Activated B cell treated with CpG ODN at 0.5 μM for 24 hours (primary cell): ENCODE measurements at places on chromosomes 16 and 17.
A peak's percentile ranks its signal among the peaks of the same experiment; 100 is the strongest.

DNA sequence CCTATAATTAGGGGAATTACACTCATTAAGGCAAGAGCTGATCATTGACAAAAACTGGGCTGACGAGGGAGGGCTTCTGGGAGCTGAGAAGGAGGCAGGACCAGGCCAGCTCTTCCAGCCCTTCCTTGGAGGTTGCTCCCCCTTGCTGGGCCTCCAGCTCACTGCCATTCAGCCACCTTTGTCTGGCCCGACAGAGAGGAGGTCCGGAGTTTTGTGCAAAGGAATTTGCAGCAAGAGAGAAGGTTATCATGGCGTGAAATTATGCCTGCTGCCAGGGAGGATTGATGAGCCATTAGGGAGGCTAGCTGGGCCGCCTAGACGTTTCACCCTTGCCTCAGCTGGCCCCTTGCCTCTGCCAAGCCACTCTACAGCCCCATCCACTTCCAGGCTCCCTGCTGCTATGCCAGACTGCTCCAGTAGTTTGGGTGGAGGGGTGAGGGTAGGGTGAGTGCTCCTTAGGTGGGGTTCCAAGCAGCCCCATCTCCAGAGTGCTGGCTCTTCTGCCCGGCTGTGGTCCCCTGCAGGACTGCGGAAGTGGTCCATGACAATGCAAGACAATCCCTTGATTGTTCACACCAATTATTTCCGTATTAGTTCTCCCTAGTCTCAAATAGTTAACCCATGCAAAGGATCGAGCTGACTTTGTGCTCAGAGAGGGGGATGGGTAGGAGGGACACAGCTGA is 17.1 kb upstream of the PHF12 start:
- no peak overlapping the region for H3K27ac ChIP-seq
- no peaks in the 10 kb centered on the region for H3K36me3 ChIP-seq
- H3K4me1 ChIP-seq, result peaks cover 8% of the 10 kb centered on the region
- DNase-seq, result no peak

DNA sequence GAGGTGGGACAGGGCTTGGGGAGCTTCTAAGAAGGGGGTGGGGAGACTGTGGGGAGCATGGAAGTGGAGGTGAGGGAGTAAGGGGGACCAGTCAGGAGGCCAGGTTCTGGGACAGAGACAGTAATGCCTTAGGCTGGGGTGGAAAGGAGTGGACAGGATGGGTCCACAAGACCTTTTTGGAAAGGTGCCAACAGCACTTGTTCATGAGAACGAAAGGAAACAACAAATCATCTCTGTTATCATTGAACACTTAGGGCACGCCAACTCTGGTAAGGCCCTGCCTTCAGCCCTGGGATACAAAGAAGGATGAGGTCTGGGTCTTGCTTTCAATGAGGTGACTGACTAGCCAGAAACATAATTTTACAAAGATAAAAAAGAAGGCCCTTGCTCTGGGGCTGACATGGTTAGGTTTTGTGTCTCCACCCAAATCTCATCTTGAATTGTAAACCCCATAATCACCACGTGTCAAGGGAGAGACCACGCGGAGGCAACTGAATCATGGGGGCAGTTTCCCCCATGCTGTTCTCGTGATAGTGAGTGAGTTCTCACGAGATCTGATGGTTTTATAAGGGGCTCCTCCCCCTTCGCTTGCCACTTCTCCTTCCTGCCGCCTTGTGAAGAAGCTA is 113.8 kb downstream of the SLC39A11 start:
- no peaks in the 10 kb centered on the region for H3K36me3 ChIP-seq
- no peak overlapping the region for H3K27ac ChIP-seq
- no peak overlapping the region for H3K4me3 ChIP-seq
- no peak for DNase-seq
- peaks cover 20% of the 10 kb centered on the region for H3K4me1 ChIP-seq
- H3K27me3 ChIP-seq, result no peaks in the 10 kb centered on the region

- H3K36me3 ChIP-seq, result no peaks in the 10 kb centered on the region
- peaks cover 6% of the 10 kb centered on the region for H3K27me3 ChIP-seq
- no peak overlapping the region for H3K27ac ChIP-seq
- no peak overlapping the region for H3K4me3 ChIP-seq
- no peaks in the 10 kb centered on the region for H3K4me1 ChIP-seq
- DNase-seq, result no peak
These were observed 24.0 kb upstream of the CACNG1 start for GRCh38 chr17:67020293-67020766.

- H3K27me3 ChIP-seq, result peaks cover 3% of the 10 kb centered on the region
- no peak overlapping the region for H3K4me3 ChIP-seq
- peaks cover 8% of the 10 kb centered on the region for H3K4me1 ChIP-seq
- no peak overlapping the region for H3K27ac ChIP-seq
These were observed 60.8 kb downstream of the TBC1D16 start for GRCh38 chr17:79974566-79975497.

DNA sequence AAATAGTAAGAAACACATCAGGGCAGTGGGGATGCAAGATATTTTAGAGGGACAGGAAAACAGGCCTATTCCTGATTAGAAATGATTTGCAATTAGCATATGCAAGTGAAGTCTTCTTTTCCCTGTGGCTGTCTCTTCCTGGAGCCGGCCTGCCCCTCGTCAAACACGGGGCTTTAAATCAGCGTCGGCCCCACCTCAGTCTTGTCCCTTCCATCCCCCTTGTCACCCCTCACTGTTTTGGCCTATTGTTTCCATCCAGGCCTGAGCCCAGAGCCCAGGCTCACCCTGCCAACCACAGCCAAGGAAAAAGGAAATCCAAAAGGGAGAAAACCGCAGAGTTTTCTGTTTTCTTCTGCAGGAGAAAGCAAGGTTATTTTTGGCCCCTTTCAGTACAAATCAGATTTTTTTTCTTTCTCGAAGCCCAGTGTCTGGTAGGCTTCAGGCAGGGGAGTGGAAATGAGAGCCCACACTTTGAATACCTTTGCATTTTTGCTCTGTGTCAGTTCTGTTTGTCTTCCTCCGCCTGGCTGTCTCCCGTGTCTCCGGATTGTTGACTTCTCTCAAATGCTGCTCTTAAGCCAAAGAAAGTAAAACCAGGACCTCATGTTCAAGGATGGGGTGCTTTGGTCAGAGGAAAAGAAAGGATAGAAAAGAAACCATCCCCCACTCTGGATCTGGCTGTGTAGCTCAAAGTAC is 399.9 kb upstream of the CDH11 start:
- H3K36me3 ChIP-seq, result no peaks in the 10 kb centered on the region
- no peak overlapping the region for H3K4me3 ChIP-seq

GRCh38 chr17:77798031-77798430 is 160.5 kb upstream of the TNRC6C start:
- H3K27me3 ChIP-seq, result peaks cover 61% of the 10 kb centered on the region
- no peak overlapping the region for H3K4me3 ChIP-seq
- H3K36me3 ChIP-seq, result no peaks in the 10 kb centered on the region

GRCh38 chr17:62631936-62632924 is 4.8 kb downstream of the MRC2 start:
- H3K27ac ChIP-seq, result no peak overlapping the region
- H3K4me3 ChIP-seq, result no peak overlapping the region
- no peak for DNase-seq
- peaks cover 6% of the 10 kb centered on the region for H3K4me1 ChIP-seq
- no peaks in the 10 kb centered on the region for H3K36me3 ChIP-seq

DNA sequence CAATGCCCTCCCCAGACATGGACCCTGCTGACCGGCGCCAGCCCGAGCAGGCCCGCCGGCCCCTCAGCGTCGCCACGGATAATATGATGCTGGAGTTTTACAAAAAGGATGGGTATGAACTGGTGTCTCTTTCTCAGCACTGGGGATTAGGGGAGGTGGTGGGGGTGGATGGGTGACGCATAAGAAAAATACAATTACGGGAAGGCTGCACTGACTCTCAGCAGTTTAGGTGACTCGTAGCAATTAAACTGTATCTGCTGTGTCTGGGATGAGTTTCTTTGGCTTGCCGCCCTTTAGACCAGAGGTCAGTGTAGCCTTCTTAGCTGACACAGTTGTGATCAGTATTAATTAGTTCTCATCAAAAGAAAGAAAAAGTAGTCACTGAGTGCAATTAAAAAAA is 59.0 kb downstream of the ELAC2 start:
- DNase-seq, result no peak
- peaks cover 4% of the 10 kb centered on the region for H3K36me3 ChIP-seq
- H3K4me1 ChIP-seq, result no peaks in the 10 kb centered on the region
- H3K4me3 ChIP-seq, result no peak overlapping the region
- no peaks in the 10 kb centered on the region for H3K27me3 ChIP-seq

GRCh38 chr17:73301369-73301768 is 10.4 kb downstream of the CDC42EP4 start:
- no peak overlapping the region for H3K27ac ChIP-seq
- no peaks in the 10 kb centered on the region for H3K4me1 ChIP-seq
- H3K27me3 ChIP-seq, result peaks cover 19% of the 10 kb centered on the region
- no peak for DNase-seq
- no peaks in the 10 kb centered on the region for H3K36me3 ChIP-seq

DNA sequence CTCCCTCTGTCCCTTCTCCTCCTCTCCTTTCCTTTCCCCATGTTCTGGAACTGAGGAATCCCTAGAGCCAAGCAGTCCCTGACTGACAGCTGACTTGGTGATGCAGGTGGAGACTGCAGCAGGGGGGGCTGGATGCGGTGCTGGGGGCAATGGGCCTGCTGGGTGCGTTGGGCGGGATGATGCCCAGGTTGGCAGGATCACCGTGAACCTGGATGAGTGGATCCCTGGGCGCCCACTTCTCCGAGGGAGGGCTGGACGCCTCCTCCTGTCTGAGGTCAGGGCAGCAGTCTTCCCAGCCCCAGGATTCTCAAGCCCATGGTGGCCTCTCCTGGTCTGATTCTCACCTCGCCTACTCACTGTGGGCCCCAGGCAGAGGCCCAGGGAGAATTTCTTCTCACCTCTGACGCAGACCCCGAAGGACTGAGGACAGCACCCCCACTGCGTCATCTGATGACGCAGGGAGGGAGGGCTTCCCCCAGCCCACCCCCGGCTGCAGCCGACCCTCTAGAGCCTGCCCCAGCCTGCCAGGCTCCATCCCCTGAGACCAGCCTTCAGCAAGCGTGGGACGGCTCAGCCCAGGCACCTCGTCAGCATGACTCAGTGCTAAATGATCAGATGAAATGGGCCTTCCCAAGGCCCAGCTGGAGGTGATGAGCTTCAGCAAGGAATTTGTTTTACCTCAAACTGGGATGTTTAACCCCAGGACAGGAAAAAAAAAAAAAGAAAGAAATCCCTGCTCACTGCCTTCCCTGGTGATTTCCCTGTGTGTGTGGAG is 188.0 kb upstream of the TNRC6C start:
- H3K4me1 ChIP-seq, result peaks cover 11% of the 10 kb centered on the region
- peaks cover 19% of the 10 kb centered on the region for H3K27me3 ChIP-seq
- no peaks in the 10 kb centered on the region for H3K36me3 ChIP-seq

DNA sequence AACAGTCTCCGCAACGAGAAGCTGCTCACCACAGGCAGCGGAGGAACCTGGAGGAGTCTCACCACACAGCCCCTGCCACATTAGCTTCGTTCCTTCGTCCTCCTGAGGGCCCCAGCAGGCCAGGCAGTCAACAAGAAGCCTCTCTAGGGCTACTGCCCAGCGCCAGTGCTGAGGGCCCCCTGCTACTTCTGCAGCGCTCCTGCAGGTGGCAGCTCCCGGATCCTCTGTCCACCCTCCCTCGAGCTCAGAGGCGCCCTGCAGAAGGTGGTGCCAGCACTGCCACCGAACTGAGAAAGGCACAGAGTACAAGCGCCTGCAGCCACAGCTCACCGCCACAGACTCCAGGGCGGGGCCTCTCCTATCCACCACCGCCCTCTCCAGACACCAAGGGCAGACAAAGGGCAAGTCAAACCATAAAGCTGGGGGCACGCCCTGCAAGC is 27.3 kb downstream of the KDM8 start:
- H3K27ac ChIP-seq, result peak overlapping the region; percentile 24
- peak overlapping the region; percentile 56 for H3K4me3 ChIP-seq
- peaks cover 40% of the 10 kb centered on the region for H3K36me3 ChIP-seq
- H3K27me3 ChIP-seq, result no peaks in the 10 kb centered on the region
- peaks cover 91% of the 10 kb centered on the region for H3K4me1 ChIP-seq

- H3K4me1 ChIP-seq, result no peaks in the 10 kb centered on the region
- H3K4me3 ChIP-seq, result no peak overlapping the region
- H3K36me3 ChIP-seq, result no peaks in the 10 kb centered on the region
These were observed 9.2 kb downstream of the SLC13A2 start for GRCh38 chr17:28482551-28483199.

- H3K4me3 ChIP-seq, result no peak overlapping the region
- H3K4me1 ChIP-seq, result peaks cover 32% of the 10 kb centered on the region
- DNase-seq, result no peak
- peaks cover 3% of the 10 kb centered on the region for H3K36me3 ChIP-seq
- H3K27me3 ChIP-seq, result no peaks in the 10 kb centered on the region
- H3K27ac ChIP-seq, result no peak overlapping the region
These were observed 2.3 kb downstream of the ARSG start for GRCh38 chr17:68293490-68294195.

DNA sequence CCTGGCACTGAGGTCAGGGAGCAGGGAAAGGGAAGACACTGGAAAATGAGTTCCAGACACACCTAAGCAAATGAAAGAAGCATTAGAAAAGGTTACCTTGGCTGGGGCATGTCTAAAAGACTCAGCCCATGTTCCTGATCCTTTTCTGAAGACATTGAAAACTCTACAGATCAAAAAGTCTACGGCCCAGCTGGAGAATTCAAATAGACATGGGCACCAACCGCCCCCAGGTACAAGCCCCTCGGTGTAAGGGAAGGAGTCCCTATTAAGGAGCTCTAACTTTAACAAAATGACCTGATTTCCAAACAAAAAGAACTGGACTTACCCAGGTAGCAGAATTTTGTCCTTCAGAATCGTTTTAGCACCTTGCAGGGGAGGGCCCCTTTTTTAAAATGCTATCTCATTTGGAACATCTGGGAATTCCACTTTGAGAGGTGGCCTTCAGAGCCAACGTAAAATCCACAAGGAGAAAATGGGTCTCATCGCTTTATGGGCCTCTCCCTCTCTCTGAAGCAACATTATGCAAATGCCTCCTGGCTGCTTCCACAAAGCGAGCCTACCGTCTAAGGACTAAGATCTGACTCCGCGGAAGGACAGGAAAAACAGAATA is 43.6 kb upstream of the RBFOX3 start:
- H3K36me3 ChIP-seq, result peaks cover 3% of the 10 kb centered on the region
- H3K4me3 ChIP-seq, result no peak overlapping the region
- no peak for DNase-seq
- H3K27me3 ChIP-seq, result peaks cover 51% of the 10 kb centered on the region
- no peaks in the 10 kb centered on the region for H3K4me1 ChIP-seq

- DNase-seq, result no peak
- H3K27me3 ChIP-seq, result no peaks in the 10 kb centered on the region
- no peak overlapping the region for H3K4me3 ChIP-seq
These were observed 15.3 kb downstream of the KIF18B start for GRCh38 chr17:44932096-44932786.

- peak overlapping the region; percentile 94 for H3K4me3 ChIP-seq
- H3K36me3 ChIP-seq, result peaks cover 25% of the 10 kb centered on the region
- peak overlapping the region; percentile 98 for H3K27ac ChIP-seq
- H3K4me1 ChIP-seq, result peaks cover 64% of the 10 kb centered on the region
These were observed 994 bp downstream of the CLTC start for GRCh38 chr17:59620518-59621259.

DNA sequence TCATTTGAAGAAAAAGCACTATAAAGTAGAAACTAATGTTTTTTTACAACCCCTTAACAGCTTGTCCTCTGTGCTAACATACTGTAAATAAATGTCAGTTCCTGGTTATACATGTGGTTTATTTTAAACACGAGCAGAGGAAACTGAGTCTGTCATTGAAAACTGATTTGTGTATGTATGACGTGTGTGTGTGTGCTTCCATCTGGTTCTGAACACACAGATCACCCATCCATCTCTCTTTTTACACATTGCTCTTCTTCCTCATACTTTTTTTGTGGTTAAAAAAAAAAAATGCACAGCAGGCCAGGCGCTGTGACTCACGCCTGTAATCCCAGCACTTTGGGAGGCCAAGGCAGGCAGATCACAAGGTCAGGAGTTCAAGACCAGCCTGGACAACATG is 49.5 kb downstream of the ZNF423 start:
- no peak overlapping the region for H3K4me3 ChIP-seq
- H3K27me3 ChIP-seq, result no peaks in the 10 kb centered on the region
- no peak overlapping the region for H3K27ac ChIP-seq
- no peaks in the 10 kb centered on the region for H3K4me1 ChIP-seq
- H3K36me3 ChIP-seq, result no peaks in the 10 kb centered on the region
